Stimulated activated CD4-positive, alpha-beta T cell treated with anti-CD3 and anti-CD28 coated beads, TNF-alpha, amount 100 ng/mL, for 24 hours (primary cell): ENCODE measurements at places on chromosomes 2 and 18.

DNA sequence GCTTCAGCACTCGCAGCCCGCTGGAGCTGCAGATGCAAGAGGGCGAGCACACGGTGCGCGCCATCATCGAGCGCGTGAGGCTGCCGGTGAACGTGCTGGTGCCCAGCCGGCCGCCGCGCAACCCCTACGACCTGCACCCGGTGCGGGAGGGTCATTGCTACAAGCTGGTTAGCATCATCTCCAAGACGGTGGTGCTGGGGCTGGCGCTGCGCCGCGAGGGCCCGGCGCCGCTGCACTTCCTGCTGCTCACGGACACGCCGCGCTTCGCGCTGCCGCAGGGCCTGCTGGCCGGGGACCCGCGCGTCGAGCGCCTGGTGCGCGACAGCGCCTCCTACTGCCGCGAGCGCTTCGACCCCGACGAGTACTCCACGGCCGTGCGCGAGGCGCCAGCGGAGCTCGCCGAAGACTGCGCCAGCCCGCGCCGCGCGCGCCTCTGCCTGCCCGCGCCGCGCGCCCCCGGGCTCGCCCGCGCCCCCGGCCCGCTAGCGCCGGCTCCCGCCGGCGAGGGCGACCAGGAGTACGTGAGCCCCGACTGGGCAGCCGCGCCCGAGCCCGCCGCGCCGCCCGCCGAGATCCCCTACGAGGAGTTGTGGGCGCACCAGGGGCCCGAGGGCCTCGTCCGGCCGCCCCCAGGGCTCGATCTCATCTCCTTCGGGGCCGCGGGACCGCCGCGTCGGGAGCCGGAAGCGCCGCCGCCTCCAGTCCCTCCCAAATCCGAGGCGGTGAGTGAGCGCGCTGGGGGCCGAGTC is 11.8 kb downstream of the GAREM2 start:
- peak; percentile 56 for DNase-seq

DNA sequence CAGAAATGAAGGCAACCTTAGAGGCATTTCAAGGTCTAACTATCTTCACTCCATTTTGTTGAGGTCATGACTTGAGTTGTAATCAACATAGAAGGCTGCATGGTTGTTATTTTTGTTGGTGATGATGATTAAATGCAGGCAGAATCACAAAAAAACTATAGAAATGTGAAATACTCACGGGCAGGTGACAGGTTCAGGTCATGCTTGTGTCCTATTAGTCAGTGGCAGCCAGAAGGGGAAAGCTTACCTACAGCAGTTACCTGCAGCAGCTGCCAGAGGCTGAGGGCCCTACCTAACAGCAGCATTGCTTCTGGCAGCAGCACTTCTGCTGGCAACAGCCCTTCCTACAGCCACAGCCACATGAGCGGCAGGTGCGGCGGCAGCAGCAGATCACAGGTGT is 394 bp downstream of the SCYGR3 start:
- no peak for DNase-seq

DNA sequence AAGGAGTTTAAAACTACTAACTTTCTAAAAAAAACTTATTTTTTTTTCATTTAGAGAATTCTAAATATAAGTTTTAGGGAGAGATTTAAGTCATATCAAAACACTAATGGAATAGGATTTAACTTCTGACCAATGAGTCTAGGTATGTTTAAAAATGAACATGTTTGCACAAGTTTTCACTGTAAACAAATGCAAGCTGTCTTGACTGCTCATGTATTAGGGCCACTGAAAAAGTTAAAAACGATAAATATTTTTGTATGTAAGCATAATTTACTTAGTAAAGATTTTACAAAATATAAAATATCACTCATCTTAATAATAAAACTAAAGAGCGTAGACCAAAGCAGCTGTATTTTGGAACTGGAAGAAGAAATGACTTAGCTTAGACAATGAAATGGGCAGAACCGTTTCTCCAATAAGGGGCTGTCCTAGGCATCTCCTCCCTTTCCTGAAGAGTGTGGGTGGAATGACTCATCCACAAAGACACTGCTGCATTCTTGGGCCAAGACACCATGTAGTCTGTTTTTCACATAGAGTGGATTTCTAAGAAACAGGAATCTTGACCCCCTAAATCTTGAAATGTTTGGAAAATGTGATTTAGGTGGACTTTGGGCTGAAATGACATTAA is 118.8 kb downstream of the MEP1B start:
- no peak for DNase-seq

DNA sequence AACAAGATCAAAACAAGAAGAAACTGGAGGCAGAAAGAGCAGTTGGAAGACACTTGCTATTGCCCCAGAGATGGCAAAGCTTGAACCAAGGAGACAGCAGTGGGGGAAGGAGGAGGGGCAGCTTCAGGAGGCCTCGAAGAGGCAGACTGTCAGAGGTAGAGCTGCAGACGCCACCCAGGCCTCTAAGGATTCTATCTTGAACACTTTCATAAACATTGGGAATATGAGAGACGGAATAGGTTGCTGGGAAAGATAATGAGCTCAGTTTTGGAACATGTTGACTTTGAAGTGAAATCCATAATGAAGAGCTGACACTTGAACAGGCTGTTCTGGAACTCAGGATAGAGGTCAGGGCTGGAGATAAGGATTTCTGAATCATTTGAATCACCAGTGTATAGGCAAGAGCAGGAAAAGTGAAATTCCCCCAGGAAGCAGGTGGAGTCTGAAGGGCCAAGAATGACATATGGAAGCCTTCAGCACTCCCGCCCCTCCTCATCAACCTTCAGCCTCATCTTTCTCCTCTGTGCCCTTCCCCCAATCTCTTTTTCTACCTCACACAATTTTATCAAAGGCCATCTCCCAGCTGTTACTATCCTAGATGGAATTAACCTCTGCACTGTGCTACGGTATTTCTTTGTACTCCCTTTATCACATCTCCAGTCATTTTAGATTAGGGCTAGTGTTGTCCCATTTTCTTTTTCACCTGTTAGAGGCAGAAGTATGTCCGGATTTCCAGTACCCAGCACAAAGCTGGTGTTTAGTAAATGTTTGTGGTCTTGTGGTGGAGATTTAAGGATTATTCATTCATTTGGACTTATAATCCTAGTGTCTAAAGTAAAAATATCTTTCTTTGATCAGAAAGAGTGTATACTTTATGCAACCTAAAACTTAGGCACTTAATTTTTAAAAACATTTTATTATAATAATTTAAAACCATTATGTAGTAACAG is 47.5 kb upstream of the RTN4 start:
- DNase-seq, result no peak

GRCh38 chr2:52193804-52194203 is 1161.9 kb upstream of the NRXN1 start:
- no peak for DNase-seq

DNA sequence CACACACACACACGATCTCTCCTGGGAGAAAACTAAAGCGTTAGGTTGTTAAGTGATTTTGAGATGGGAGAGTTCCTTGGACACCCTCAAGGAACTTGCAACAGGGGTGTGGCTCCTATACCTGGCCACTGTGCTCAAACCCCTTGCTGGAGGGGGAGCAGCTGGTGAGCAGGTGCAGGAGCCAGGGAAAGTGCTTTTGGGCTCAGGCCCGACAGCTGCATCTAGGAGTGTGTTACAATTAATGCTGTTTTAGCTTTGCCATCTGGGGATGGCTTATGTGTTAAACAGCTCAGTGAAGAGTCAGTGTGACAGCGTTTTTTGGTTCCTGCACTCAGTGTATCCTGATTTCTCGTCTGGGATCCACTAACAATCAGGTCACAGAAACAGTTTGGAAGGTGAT is 510.8 kb downstream of the TRIB2 start:
- no peak for DNase-seq
